ENCODE measurements at places on chromosomes 3 and 15.

GRCh38 chr3:69250014-69250413, 127.6 kb upstream of the LMOD3 start:
- peak; percentile 46 for DNase-seq

DNA sequence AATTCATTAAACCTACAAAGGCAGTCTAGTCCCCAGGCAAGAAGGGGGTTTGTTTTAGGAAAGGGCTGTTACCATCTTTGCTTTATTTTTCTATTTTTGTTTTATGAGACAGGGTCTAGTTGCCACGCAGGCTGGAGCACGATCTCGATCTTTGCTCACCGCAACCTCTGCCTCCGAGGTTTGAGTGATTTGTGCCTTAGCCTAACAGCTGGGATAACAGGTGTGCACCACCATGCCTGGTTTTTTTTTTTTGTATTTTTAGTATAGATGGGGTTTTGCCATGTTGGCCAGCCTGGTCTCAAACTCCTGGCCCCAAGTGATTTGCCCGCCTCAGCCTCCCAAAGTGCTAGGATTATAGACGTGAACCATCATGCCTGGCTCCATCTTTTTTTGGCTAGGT, 4.9 kb downstream of the HIGD1A start:
- no peak for DNase-seq

DNA sequence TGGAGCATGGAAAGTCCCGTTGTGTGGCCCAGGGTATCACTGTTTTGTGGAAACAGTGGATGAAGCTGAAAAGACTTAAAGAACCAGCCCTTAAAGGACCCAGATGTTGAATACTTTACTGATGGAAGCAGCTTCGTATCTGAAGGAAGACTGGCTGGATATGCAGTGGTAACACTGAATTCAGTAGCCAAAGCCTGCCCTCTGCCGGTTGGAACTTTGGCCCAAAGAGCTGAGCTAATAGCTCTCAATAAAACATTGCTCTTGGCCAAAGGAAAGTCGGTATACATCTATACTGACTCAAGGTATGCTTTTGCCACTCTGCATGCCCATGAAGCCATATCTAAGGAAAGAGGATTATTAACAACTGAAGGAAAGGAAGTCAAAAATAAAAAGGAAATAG, 885.4 kb downstream of the PDCD6IP start:
- peak; percentile 18 for DNase-seq

DNA sequence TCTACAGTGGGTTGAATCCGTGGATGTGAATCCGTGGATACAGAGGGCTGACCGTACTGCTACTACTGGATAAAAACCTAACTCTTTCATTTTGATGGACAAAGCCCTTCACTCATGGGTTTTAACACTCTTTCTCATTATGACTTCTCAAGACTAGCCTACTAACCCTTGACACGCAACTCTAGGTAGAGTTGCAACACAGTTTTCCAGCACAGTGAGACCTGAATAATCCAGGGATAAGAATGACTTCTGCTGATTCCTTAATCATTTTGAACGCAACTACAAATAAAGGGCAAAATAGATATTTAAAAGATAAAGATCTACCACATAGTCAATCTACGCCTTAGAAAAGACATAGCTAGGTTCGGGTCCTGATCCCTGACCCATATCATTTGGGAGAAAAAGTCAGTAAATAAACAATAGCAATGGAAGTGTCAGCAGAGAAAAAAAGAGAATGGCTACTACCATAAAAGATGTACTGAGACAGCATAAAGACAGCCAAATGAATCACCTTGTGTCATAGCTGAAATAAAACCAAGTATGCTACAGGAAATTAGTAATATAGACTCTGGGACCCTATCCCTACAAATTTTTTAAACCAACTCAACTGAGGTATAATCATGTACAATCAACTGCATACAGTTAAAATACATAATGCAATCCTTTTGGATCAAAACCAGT, 87.6 kb downstream of the DPH6 start:
- no peak for DNase-seq

DNA sequence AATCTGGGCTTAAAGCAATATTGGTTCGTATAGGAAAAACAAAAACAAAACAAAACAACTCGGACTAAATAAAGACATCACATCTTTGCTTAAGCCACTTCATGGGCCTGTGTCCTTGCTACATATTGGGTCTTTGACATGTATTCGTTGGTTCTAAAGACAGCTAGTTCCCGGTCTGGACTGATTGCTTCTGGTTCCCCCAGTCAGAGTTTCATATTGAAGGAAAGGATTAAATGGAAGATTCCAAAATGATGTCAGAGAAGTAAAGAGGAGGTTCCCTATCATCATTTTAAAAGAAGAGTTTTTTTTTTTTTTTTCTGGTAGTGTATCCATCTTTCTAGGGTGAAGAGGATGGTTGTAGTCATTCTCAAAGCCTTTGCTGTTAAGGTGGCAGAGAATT, 2.3 kb downstream of the OXSR1 start:
- no peak for DNase-seq

- DNase-seq = no peak
These were observed 76.2 kb upstream of the C2CD4B start for GRCh38 chr15:62241135-62241770.

GRCh38 chr3:197068077-197068476, 38.5 kb upstream of the MELTF start:
- no peak for DNase-seq

DNA sequence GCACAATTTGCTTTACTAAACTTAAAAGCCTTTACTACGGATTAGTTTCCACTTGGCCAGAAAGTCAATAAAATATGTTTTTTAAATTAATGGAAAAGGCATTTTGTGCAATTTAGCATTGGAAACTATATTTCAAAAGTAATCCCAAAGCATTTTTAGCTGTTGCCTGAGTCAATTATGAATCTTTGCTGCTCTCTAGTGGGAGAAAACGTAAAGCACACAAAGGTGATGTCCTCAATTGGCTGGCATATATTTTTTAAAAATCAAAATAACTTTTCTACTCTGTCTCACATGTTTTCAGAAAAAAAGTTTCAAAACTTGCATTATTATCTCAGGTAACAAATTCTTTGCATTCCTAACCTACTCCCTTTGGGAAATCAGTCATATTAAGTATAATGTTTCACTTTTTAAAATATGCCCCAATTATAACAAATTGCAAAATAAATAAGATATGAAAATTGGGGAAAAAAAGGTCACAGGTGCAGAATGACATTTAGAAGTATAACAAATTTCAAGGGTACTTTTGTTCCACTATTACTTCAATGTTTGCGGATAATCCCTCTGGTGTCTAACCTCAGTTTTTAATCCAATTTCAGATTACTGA, 47.2 kb upstream of the TEX55 start:
- no peak for DNase-seq

GRCh38 chr3:134933997-134934396, 138.9 kb downstream of the EPHB1 start:
- DNase-seq = no peak

GRCh38 chr15:52052066-52052935, 33.3 kb downstream of the MAPK6 start:
- DNase-seq = no peak

GRCh38 chr15:90471769-90472168, 58.0 kb upstream of the CRTC3 start:
- DNase-seq = no peak

GRCh38 chr3:44930911-44931310, 45.1 kb downstream of the ZDHHC3 start:
- DNase-seq = no peak

GRCh38 chr15:74182131-74182530, 8.6 kb downstream of the ISLR start:
- DNase-seq = no peak

- no peak for DNase-seq
These were observed 207.7 kb downstream of the SOX2 start for GRCh38 chr3:181919375-181919774.

GRCh38 chr3:26712211-26713026, 89.8 kb downstream of the LRRC3B start:
- no peak for DNase-seq

GRCh38 chr3:46882377-46883053, 5.0 kb downstream of the PTH1R start:
- no peak for DNase-seq

DNA sequence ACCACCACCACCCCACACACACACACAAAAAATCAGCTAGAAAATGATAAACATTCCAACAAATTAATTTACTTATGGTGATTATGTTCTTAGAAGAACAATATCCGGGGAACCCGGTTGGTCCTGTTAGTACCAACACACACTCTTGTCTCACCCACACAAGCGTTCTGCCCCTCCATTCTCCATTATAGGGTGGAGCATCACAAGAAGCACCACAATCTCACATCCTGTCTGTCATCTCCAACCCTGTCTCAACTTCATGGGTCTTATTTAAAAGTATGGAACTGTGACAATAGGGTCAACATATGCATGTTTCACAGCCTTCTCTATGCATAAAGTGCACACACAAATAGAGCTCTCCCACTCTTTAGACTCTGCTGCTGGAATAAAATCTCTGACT, 5.6 kb downstream of the GSK3B start:
- DNase-seq = no peak

DNA sequence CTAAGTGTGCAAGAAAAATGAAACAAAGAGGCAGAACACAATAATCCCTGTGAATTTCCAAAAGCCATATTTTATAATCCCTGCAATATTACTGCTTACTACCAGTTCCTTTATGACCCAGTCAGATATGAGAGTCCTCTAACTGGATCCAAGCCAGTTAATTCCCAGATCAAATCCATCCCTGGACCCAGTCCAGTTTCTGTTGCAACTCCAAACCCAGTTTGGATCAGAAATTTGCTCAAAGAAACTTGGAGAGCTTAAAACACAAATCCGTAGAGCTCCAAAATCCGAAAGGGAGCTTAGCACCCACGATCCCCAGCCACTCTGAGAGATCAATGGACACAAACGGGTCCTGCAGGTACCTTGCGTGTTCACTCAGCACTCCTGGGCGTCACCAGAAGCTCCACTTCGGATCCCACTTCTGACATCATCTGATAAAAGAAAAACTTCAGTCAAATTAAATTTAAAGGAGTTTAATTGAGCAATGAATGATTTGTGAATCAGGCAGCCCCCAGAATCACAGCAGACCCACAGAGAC, 32.6 kb upstream of the THUMPD3 start:
- DNase-seq = no peak

DNA sequence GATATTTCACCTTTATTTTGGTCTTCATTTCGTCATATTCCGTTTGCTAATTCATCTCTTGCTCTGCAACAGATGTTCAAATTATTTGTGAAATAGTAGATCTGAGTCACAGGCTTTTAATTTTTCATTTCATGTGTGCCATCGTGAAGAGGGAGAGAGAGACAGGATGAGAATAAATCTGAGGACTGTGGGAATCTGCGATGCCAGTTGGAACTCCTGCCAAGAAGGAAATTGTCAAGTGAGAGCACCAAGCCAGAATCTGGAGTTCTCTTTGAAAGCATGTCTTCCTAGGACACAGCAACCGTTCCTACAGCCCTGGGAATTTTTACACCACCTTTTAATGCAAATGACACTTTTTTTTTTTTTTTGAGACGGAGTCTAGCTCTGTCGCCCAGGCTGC, 48.8 kb downstream of the NSMCE3 start:
- DNase-seq = no peak
